ENCODE measurements at places on chromosomes 2 and 18. TPM values are rescaled to one million over a fixed set of nuclear protein-coding genes. Genes with fewer than 3 reads are reported as not detected.
A peak's percentile ranks its signal among the peaks of the same experiment; 100 is the strongest.

- DNase-seq, result no peak
These were observed 311.4 kb upstream of the UBE2E3 start for GRCh38 chr2:180669016-180669415.

DNA sequence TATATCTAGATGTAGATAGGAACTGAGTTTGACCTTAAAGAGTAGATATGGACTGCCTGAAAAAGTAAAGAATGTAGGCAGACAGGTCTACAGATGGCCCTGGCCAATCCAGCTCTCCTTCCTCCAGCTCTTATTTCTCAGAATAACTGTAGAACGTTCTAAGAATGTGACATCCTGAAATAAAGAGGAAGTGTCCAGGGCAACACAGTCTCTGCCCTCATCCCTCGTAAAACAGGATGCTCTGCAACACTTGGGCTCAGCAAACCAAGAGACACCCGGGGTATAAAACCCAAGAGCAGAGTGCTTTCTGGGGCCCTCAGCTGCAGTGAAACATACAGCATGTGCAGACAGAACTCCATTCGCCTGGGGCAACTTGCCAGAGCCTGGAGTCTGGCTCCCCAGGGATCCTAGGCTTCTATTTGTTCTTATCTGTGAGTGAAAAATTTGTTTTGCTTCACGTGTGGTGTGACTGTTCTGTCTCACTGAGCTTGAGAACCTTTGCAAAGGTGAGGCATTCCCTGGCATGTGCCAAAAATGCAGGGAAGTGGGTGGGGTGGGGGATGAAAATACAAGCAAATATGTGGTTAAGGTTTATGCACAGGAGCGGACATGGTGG is 401.0 kb downstream of the SETBP1 start:
- DNase-seq, result no peak

- no peak for DNase-seq
These were observed 11.6 kb upstream of the RBFA start for GRCh38 chr18:80022613-80023012.

DNA sequence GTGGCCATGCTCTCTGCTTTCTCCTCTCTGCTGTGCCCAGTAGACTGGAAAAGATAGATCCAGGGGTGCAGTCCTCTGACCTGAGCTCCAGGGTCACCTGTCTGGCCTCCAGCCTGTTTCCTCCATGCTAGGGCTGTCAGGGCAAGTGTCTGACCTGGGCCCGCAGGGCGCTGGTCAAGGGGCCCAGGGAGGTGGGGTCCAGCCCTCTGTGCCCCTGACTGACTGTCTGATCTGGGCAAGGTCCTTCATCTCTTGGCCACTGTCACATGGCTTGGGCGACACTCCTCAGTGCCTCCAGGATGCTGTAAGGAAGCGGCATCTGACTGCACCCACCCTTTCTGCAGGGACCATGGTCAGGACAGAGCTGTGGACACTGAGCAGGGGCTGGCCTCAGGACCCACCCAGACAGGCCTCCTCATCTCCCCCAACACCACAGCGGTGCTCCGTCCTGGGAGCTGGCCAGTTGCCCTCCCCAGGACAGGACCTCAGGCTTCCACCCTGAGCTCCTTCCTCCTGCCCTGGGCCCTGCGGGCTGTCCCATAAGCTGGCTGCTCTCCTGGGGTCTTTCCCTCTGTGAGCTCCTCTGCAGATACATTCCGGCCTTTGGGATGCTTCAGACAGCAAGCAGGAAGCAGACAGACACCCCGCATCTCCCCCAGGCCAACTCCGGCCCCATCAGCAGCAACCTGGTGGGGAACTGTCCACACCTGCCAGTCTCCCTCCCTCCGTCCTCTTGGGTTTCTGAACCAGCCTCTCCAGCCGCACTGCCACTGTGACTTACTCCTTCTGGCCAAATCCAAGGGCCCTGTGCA is 21.2 kb upstream of the ALPI start:
- no peak for DNase-seq

DNA sequence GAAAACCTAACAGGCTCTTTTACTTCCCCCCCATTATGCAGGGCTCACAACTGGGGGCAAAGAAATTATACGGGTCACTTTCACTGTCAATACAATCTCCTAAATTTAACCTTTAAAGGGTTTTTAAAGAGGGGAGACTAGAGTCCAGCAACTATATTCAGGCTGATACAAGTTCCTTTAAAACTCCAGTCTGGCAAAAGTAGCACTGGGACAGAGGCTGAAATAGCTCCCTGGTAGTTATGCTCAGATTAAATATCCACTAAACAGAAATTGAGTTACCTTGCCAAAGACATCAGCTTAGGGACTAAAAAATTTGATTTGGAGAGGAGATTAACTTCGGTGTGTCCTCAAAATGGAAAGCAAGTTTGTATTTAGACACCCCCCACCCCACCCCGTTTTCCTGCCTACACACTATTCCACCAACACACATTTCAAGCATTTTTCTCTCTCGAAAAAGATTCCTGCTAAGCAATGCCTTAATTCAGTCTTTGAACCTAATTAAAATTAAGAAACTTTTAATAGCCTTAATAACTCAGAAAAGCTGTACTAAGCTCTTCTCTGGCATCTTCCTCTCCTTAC is 127.2 kb downstream of the OSBPL1A start:
- DNase-seq, result no peak

MYO1B gene
- 123 TPM for total RNA-seq

DNA sequence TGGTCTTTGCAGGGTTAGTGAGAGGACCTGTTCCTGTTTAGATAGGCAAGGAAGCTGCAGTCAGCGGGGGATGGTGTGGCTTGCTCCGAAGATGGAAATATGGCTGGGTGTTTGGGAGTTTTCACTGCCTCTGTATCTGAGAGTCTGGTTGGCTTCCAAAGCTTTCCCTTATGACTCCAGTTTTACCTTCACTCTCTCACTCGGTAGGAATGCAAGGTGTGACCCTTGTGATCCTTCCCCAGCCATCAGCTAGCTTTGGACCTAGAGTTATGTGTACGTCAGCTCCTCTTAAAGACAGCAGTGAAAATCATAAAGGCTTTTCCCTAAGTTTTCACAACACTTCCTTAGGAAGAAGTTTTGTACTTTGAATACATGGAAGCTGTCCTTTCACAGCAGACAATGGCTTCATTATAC is 35.5 kb upstream of the TMEM87B start:
- no peak for DNase-seq

DNA sequence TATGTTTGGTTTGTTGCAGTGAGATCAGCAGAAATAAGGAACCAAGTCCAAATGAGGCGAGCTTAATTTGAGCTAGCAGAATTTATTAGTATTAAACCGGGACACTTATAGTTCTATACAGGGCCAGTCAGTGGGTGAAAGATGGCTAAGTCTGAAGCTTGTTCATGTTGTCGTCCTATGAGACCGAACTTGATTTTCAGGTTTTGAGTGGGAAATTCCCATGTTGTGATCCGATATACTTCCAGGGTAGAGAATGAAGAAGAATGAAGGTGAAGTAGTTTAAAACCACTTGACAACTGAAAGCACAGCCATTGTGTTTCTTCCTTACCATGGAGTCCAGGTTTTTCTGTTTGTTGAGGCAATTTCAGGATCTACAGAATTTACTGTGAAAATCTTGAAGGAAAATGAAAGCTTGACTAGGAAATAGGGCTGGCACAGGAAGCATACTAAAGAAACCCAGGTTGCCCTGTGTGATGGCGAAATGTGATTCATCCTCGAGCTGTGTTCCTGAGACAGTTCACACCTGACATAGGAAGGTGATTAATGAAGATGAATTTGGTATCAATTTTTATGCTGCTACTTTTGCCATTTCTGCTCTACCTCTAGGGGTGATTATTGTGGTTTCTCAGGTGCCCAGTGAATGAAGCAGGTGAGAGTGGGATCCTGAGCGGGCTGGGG is 37.6 kb upstream of the MGAT5 start:
- DNase-seq, result no peak

DNA sequence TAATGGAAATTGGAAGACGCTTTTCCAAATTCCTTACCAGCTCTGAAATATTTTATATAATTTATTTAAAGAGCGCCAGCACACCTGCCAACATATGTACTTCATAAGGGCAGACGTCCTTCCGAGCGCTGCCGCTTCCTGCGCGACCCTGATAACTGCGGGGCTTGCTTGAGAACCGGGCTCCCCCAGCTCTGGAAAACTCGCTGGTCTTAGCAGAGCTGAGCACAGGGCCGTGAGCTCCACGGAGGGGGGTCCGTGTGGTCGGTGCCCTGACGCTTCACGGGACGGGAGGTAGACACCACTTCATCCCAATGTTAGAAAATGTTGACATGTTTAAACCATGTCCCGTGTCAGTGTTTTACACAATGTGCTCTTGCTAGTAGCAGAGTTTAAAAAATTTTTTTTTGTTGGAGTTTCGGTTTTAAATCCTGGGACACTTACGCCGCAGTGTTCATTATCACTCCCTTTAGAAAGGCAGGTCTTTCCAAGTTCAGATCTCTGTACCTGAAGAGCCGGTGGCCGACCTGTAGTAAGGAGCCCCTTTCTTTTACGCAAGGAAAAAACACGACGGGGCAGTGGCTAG is 1.6 kb downstream of the NFATC1 start:
- no peak for DNase-seq

DNA sequence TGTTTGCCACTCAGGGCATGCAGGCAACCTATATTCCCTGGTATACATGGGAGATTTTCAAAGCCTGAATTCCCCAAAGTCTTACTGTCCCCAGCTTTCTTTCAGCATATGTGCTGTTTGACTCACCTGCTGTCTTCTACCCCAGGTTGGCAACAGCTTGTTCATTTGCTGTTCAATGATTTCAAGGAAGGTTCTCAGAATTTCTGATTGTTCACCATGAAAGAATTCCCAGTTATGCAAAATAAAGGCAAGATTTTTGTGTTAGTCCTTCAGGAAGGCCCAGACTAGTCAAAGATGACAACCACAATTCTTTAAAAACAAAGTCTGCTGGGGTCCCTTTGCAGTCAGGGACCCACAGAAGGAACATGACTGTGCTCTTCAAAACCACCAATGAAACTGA is 1057.8 kb upstream of the CDH2 start:
- DNase-seq, result no peak

DNA sequence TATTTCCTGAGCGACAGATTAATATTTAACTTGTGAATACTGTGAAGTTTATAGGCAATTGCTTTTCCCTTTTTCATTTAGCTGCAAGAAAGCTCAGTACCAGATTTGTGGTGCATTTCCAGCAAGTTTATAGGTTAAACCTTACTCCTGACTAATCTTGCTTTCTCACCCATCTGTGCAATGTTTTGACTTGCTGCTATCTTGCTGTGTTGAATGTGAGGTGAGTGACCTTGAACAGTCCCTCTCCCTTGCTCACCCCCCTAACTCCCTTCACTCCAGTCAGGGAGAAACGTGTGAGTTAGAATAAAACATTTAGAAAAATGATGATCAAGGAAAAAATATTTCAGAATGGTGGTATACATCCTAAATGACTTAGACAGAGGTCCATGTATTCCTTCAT is 39.8 kb upstream of the PARD3B start:
- DNase-seq, result no peak

- DNase-seq, result no peak
These were observed 129.7 kb downstream of the TGIF1 start for GRCh38 chr18:3579701-3580100.

DNA sequence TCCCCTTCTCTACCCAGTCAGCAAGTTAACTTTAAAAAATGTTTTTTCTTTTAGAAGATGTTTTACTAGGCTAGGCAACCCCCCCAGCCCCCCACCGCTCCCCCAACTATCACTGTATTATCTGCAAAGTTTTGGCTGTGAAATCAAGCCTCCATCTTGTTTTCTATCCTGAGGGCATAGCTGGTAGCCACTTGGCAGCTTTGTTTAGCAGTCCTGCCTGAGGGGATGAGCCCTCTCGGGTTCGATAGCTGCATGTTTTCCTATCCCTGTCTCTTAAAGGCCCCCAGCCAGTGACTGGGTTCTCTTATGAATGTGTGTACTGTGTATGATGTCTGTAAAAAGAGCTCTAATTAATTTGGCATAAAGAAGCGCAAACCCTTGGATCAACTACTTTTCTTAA is 43.4 kb downstream of the MRO start:
- no peak for DNase-seq

- DNase-seq, result no peak
These were observed 527.6 kb upstream of the FANCL start for GRCh38 chr2:58768715-58769080.

GRCh38 chr2:73963385-73964120 is 21.2 kb upstream of the TET3 start:
- no peak for DNase-seq

GRCh38 chr18:62723666-62724281 is 8.4 kb downstream of the PHLPP1 start:
- no peak for DNase-seq

GRCh38 chr2:55084641-55085040 is 34.4 kb upstream of the RTN4 start:
- no peak for DNase-seq

DNA sequence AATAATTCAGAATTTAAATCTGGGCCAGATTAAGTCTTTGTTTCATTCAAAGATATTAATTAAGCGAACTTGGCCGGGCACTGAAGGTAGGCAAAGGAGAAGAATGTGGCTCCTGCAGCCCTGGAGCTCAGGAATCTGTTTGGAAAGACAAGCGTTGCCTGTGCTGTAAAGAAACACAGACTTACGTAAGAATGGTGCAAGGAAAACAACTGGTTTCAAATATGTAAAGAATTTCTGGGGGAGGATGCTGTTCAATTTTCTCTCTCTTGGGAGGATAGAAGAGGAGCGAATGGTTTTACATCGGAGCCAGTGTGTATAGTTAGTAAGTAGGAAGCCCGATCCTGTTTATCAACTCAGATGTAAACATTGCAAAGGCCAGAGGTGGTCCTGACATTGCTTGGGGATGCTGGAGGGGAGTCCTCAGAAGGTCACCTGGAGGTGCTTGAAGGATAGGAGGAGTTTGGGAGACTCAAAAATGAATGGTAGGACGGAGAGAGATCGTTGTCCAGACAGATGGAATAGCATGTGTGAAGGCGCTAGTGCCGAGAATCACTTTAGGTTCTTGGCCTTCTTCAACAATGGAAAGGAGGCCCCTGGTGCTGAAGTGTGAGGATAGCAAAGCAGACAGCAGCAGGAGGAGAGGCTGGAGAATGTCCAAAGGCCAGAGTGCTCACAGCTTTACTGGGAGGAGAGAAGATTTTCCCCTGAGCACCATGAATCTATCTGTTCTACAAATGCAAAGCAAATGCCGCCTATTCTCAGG is 456.1 kb downstream of the LPIN1 start:
- no peak for DNase-seq

GRCh38 chr2:236691799-236692167 is 122.2 kb downstream of the ACKR3 start:
- DNase-seq, result peak; percentile 68

- DNase-seq, result peak; percentile 11
These were observed 264.7 kb downstream of the TCF4 start for GRCh38 chr18:55323051-55323994.

DNA sequence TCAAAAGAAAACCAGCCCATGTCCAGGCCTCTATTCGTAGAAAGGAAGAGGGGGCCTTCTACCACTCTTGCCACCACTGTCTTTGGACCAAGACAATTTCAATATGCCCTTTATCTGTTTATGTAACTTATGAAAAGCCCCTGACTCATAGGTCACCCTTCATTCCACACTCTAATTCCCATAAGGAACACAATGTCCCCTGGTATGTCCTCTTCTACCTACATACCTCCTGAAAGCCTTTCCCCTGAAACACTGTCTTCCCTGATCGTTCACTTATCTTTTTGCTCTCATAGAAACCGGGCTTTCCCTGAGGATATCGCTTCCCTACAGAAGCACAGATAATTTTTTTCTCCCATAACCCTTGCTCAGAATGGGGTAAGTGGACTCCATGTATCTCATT is 13.3 kb downstream of the EIF2AK3 start:
- DNase-seq, result no peak

CCDC68 gene
- total RNA-seq, result 1.5 TPM

ANKRD62 gene
- total RNA-seq, result not detected

ADAM23 gene
- 1.2 TPM for total RNA-seq

- DNase-seq, result no peak
These were observed 6.7 kb upstream of the RBM45 start for GRCh38 chr2:178105566-178105965.

- DNase-seq, result no peak
These were observed 122.2 kb downstream of the BCL2 start for GRCh38 chr18:63197246-63197869.
